ENCODE measurements at places on chromosomes 5 and 9.

DNA sequence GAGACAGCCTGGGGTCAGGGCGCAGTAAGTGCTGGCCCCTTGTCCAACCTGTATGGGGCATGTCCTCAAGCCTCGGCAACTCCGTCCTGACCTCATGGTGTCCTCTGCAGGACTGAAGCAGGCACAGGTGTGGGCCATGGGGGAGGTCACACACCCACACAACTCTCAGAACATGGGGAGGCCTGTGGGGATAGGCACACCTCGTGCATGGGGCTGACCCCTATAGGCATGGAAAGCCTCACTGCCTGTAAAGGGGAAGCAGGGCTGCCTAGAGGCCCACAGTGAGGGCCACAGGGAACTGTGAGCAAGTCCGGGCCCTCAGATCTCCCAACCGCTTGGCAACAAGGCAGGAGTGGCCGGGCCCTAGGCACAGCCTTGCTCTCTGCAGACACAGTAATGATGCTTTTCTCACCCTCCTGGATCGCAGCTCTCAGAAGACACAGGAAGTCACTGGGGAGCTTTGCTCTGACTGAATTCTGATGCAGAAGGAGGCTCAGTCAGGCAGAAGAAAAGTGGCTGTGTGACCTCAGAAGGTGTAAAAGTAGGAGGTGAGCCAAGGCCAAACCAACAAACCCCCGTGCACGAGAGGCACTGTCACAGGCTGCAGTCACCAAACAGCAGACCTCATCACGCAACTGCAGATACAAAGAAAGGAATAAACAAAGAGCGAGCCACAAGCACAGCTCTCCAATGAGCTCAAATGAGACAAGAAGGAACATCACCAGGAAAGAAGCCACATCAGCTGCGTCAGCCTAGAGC lies 5.4 kb downstream of the IPPK start:
- no peak for DNase-seq

DNA sequence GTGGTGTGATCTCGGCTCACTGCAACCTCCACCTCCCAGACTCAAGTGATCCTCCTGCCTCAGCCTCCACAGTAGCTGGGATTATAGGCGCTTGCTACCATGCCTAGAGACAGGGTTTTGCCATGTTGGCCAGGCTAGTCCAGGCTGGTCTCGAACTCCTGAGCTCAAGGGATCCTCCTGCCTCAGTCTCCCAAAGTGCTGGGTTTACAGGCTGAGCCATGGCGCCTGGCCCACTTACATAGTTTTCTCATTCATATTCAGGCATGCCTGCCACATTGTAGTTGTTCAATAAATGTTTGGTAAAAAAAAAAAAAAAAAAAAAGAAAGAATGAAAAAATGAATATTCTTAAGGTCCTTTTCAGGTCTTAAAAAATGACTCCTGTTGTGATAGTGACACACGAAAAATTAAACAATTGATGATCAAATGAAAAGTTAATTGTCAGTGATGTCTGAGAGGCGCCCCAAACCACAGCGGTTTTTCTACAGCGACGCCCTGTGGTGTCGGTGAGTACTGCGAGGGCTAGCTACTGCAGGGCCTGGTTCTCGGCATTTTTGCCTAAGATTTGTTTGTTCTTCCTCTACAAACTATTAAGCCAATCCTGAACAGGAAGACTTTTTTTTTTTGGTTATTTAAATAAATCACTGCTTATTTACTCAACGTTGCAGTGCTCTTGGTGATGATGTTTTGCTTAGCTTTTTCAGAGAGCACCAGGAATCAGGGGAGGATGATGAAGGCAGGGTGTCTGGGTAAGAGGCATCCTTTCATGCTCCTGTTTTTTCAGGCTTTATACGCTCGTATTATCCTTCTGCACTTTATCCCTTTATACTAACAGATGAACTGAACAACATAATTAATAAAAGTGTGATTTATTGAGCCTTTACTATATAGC lies 67.0 kb upstream of the DPYSL3 start:
- peak; percentile 74 for DNase-seq

DNA sequence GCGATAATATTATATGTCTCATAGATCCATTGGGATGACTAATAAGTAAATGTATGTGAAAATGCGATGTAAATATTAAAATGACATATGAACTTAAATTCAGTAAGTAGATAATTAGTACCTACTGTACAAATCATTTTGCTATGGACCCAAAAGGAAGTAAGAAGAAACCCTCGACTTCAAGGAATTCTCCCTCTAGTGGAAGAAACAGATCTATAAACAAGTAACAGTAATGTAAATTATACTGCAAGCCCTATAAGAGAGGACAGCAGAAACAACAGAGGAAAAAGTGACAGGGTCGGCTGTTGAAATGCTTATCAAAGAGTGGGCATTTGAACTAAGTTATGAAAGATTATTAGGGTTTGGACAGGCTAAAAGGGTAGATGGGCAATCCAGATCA lies 320.3 kb downstream of the DMAC1 start:
- no peak for DNase-seq

DNA sequence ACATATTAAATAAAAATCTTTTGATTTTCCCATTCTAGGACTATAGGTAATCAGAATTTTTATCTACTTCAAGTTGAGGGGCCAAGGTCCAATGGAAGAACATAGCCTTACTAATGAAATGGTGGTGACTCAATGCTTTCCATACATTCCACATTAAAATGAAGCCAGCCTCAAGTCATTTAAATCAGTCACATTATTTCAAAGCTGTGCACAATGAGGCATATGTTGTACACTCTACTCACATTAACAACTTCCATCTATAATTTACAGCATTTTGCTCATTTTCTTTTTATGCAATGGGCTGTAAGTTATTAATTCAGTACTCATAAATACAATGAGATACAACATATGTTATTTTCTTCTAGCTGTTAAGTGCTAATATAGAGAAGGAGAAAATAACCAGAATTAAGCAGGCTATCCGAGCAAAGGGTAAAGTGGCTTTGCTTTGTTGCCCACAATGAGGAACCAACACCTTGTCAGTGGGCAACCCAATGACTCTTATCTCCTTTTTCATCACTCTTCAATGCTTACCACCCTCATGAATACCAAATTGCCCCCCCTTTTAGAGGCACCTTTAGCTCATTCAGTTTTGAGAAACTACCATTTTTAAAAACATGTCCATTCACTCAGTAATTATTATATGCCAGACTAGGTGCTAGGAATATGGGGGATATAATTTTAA lies 52.4 kb downstream of the TTLL11 start:
- no peak for DNase-seq

DNA sequence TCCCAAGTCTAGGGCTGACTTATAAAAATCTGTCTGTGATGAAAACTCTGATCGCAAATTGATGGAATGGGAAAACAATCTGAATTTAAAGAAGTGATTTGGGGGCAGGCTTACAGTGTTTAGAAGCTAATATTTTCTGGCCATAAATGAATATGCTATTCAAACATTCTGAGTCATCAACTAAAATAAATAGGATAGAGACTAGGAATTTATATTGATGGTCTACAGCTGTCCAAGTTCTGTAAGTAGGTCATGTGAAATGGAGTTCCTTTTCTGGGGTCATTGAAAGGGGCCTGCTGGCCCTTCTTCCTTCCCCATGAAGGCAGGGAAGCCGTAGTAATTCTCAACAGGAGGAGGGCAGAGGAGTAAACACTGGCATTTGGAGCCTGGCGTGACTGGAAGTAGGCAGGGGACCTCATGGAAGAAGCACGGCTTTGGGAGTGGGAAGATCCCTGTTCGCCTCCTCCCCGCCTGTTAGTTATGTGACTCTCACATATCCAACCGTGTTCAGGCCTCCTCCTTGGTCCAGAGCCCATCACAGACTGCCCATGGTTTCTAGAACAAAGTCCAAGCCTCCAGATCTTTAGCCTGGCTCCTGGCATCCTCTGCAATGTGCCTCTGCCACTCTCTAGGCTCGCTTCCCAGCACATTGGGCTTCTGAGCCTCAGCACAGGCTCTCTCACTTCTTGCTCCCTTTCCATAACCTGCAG lies 31.7 kb downstream of the ALG2 start:
- no peak for DNase-seq
